ENCODE measurements at places on chromosomes 7 and 10.

DNA sequence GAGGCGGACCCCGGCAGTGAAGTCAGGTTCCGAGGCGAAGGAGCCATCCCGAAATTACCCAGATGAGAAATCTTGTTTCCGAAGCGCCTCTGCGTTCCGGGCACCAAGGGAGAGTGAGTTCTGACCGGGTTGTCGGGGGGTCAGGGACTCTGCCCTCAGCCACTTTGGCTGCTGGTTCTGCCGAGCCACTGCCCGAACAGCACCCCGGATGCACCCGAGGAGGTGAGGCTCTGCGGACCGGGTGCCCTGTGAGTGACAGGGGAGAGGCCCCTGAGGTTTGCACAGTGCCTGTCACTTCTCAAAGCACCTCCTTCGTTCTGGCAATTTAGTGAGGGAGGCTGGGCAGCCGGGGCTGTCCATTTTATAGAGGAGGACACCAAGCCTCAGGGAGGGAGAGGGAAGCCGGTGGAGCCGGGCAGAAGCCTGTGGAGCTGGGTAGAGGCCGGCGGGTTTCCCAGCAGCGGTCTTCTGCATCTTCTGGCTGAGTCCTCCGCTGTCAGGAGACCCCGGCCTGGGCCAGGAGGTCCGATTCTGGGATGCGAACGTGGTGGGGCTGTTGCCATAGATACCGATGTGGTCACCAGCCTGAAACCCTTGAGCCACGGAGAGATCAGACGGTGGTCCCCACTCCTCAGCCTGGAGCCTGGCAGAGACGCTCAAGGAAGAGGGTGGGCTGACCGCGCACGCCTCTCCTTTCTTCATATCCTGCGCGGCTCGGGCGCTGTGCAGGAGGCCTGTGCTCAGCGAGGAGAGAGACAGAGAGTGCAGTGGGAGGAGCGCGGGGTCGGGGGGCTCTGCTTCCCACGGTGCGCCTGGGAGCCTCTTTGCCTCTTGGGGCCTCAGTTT lies 18.9 kb upstream of the SHH start:
- no peak for DNase-seq

GRCh38 chr7:3771906-3772305 lies 470.9 kb downstream of the SDK1 start:
- DNase-seq: no peak

DNA sequence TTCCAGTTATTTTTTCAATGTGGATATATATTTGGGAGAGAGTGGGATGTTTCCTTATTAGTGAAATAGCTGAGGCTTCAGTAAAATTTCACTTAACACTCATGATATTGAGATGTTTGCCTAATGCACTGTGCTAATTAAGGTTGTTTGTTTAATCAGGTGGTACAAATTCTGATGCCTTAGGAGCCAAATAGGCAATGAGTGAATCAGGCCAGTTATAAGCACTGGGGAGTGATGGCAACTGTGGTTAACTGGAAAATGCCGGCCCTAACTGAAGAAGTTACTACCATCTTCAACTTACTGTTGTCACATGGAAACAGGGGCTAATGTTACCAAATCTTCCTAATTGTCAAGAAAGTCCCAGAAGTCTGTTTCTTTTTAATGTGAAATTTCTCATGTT lies 32.0 kb downstream of the VCL start:
- no peak for DNase-seq

DNA sequence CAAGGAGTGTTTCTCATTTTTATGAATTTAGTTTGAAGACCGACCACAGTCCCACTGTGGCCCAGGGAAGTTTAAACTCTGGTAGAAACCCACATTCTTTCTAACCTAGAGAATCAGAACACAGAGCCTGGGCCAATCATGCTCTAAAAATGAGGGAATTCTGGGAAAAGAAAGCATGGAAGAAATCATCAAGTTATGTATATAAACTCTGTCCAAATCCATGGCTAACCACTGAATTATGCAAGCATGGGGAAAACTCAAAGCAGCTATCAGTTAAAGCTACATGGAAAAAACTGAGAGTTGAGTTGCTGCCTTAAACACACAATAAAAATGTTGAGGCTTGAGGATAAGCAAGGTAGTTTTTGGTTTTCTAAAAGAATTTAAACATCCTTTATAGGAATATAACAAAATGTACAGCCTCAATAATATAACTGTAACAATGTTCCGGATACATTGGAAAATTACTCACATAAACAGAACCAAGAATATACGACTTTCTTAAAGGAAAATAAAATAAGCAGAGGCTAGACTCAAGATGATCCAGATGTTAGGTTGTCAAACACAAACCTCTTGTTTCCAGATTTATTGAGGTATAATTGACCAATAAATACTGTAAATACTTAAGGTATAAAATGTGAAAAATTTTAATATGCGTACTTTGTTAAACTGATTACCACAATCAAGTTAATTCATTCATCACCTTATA lies 311.2 kb upstream of the GNAI1 start:
- no peak for DNase-seq

DNA sequence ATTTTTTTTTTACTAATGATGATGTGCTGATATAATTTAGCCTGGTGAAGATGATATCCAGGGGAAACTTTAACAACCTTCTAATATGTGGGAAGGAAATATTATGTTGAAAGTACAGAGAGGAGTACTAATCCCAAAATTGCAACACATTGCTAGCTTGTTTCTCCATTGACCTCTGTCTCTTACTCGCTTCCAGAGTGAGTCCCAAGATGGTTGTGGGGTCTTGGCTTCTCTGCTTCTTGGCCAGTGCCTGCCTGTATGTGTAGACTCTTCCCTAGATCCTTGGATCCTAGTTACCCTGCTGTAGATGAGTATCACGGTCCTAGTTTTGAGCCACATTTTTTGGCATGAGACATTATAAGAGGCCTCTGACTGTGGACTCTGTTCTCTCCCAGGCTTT lies 17.5 kb downstream of the BMPER start:
- no peak for DNase-seq

DNA sequence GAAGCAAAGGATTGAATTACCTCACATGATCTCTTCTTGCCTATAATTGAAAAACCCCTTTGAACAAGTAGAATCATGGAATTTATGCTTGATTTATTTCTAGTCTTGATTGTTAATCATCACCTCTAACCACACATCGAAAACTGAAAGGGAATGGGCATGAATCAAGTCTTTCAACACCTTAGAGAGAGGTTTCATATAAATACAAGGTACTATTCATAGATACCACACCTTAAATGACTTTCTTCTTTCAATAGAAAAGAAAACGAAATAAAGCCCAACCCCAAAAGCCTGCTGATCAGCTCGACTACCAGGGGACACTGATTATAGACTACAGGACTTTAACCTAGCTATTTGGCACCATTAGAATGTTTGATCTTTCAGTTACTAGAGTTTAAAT lies 128.6 kb upstream of the PTPRZ1 start:
- no peak for DNase-seq

DNA sequence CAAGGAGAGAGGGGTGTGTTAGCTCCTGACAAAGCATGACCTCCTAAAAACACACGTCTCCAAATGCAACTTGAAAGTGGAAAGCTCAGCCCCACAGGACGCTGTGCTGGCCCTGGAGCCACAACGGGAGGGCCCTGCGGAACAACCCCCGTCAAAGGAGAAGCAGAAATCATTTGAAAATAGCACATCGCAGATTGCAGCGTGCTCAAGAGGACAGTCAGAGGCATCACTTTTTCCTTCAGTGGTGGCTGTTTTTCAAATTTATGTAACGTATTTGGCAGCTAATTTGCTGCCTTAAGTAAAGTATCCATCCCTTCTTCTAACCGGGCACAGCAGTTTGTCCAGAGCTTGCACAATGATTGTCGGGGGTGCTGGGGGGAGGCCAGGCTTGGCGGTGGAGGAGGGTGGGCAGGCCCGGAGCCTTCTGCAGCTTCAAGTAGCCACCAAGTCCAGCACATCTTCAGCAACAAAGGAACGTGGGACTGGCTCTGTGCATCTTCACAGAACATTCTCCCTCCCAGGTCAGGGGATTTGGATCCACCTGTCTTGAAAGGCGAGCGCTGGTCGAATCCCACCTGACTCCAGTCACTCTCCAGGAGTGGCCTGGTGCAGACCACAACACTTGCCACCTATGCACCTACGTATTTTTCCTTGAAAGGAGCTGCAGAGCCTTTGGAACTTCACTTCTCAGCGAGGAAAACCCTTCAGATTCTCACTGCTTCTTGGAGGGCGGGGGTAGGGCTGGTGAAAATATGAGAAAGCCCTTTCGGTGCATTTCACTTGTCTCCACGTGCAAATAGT lies 346.3 kb downstream of the DNAJB6 start:
- DNase-seq: no peak

DNA sequence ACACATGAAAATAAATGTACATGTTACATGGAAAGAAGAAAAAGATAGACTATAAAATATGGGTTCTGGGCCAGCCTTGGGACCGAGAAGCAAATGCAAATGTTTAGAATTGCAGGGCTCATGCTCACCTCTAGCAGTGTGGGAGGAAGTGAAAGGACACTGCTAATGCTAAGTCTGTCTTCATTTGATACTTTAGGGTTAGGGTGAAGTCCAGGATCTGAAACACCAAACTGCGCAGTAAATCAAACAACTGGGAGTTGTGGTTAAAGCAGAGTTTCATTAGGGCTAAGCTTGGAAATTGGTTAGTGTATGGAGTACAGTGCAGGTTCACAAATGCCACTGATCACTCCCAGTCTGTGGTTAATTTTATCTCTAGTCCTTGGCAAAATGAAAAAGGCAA lies 73.2 kb upstream of the PDK4 start:
- DNase-seq: no peak

DNA sequence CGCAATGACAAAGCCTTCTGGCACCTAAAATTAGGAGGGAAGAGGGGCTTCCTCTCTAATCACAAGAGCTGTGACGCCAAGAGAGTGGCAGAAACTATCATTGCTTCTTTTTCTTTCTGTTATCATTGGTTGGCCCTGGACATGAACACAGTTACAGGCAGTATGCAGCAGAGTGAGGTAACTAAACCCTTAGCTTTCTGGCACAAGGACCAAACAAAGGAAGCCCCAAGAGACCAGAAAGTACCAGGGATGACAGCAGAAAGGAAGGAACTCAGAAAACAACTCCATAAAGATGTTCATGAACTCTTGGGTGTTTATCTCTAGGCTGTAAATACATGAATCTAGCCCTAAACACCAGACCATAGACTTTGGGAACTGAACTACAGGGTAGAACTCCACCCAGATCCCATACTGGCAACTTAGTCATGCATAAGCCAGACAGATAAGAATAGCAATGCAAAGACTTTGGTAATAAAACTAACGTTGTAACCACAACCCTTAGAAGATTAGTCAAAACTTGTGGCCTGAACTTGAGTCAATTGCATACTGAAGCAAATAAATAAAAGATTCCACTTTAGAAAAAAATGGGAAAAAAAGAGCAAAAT lies 195.7 kb upstream of the PTN start:
- DNase-seq: no peak

GRCh38 chr7:40983111-40983510 lies 719.8 kb downstream of the INHBA start:
- DNase-seq: no peak
